Body of pancreas (tissue), 4 donors: ENCODE measurements at places on chromosomes 3 and 15. TPM values are rescaled to one million over a fixed set of nuclear protein-coding genes. Genes with fewer than 3 reads are reported as not detected.

Gene PRSS50
- 3.1 TPM for total RNA-seq

GRCh38 chr3:52998771-52999513, 46.9 kb downstream of the SFMBT1 start:
- no peaks in the 10 kb centered on the region for H3K36me3 ChIP-seq
- no peak overlapping the region for H3K27ac ChIP-seq
- no peak overlapping the region for H3K4me3 ChIP-seq
- H3K27me3 ChIP-seq, result no peaks in the 10 kb centered on the region
- peaks cover 6% of the 10 kb centered on the region for H3K4me1 ChIP-seq
- no peak for DNase-seq

- no peaks in the 10 kb centered on the region for H3K4me1 ChIP-seq
- H3K4me3 ChIP-seq, result no peak overlapping the region
- no peak for DNase-seq
- H3K36me3 ChIP-seq, result no peaks in the 10 kb centered on the region
- H3K27me3 ChIP-seq, result no peaks in the 10 kb centered on the region
Observed at GRCh38 chr3:135930255-135930654, 35.3 kb upstream of the PPP2R3A start.

Gene BSN
- total RNA-seq, result 6.6 TPM

Gene FBXL2
- 5.3 TPM for total RNA-seq

Gene GABRR3
- not detected for total RNA-seq

GRCh38 chr3:133376810-133377209, 23.0 kb upstream of the BFSP2 start:
- no peaks in the 10 kb centered on the region for H3K36me3 ChIP-seq
- no peak for DNase-seq
- no peak overlapping the region for H3K27ac ChIP-seq
- no peak overlapping the region for H3K4me3 ChIP-seq
- no peaks in the 10 kb centered on the region for H3K27me3 ChIP-seq

Gene ROBO2
- total RNA-seq, result 3.0 TPM

- no peak overlapping the region for H3K4me3 ChIP-seq
- H3K36me3 ChIP-seq, result no peaks in the 10 kb centered on the region
- H3K27me3 ChIP-seq, result no peaks in the 10 kb centered on the region
- DNase-seq, result no peak
- H3K4me1 ChIP-seq, result peaks cover 27% of the 10 kb centered on the region
Observed at GRCh38 chr15:64909546-64909945, 2.2 kb upstream of the ANKDD1A start.

- H3K4me3 ChIP-seq, result no peak overlapping the region
- no peaks in the 10 kb centered on the region for H3K27me3 ChIP-seq
- H3K4me1 ChIP-seq, result no peaks in the 10 kb centered on the region
- H3K27ac ChIP-seq, result no peak overlapping the region
- no peaks in the 10 kb centered on the region for H3K36me3 ChIP-seq
- DNase-seq, result no peak
Observed at GRCh38 chr3:111128884-111129283, 57.3 kb downstream of the NECTIN3 start.

GRCh38 chr3:105828703-105829102, 40.1 kb downstream of the CBLB start:
- DNase-seq, result no peak
- no peak overlapping the region for H3K4me3 ChIP-seq
- no peak overlapping the region for H3K27ac ChIP-seq
- no peaks in the 10 kb centered on the region for H3K27me3 ChIP-seq
- H3K4me1 ChIP-seq, result peaks cover 4% of the 10 kb centered on the region
